ENCODE measurements at places on chromosomes 5 and 9.

DNA sequence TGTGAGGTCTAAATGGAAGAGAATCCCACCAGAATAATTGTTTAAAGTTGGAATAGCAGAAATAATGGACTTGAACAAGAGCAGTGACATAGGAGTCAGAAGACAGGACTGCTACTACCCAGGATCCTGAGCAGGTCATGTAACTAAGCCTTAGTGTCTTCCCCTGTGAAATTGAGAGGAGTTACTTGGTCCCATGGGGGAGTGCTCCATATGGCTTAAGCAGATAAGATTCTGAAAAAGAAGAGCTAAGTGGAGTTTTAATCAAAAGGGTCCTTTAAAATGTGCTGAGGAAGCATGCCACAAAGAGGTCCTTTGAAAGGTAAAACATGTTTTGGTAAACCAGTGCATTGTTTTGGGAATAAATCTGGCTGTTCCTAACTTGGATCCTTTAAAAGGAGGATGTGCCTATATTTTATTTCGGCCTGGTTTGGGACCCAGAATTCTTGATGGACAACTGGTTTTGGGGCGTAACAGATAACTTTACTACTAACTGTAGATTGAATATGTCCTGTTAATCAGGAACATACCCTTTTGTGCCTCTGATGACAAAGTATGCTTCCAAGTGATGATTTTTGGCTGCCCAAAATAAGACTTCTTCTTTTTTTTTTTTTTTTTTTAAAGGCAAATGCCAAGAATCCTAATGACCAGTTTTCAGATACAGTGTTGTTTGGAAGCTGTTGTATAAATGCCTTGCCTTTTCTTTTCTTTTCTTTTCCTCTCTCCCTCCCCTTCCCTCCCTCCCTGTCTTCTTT is 5.7 kb downstream of the RCL1 start:
- no peak for DNase-seq

- no peak for DNase-seq
These were observed 894.8 kb upstream of the CDH10 start for GRCh38 chr5:25539536-25539935.

GRCh38 chr9:12884736-12885395 is 110.0 kb downstream of the LURAP1L start:
- no peak for DNase-seq

DNA sequence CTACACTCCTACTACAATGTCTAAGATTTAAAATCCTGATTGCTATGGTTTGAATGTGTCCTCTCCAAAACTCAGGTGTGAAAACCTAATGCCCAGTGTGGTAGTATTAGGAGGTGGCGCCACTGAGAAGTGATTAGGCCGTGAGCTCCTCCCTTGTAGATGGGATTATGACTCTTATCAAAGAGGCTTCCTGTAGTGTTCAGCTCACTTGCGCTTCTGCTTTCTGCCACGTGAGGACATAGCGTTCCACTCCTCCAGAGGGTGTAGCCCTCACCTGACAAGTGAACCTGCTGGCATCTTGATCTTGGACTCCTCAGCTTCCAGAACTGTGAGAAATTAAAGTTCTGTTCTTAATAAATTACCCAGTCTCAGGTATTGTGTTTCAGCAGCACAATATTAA is 33.0 kb upstream of the WHRN start:
- peak; percentile 39 for DNase-seq

GRCh38 chr5:2913281-2913680 is 161.8 kb upstream of the IRX2 start:
- DNase-seq, result no peak

DNA sequence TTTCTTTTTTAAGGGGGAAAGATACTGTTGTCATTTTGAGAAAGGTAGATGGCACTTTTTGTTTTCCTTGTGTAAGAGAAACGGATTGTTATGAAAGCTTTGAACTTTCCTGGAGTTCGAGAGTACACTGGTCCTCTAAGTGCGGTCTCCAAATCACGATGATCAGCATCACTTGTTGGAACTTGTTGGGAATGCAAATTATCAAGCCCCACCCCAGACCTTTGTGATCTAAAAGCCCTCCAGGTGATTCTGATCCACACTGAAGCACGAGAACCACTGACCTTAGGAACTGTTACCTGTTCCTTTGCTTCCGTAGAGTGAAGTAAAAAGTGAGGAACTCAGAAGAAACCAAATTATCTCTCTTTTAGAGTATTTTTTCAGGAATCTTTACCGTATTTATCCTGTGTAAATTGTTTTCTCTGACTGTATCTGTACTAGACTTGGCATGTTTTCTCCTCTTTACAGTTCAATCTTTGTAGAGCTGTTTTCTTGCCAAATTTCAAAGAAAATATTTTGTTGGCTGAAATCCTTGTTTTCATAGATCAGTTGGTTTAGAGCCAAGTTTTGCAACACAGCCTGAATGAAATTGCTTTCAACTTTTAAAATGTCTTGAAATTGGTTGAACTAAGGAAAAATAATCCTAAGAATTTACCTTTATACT is 4.0 kb downstream of the MAT2B start:
- DNase-seq, result no peak

DNA sequence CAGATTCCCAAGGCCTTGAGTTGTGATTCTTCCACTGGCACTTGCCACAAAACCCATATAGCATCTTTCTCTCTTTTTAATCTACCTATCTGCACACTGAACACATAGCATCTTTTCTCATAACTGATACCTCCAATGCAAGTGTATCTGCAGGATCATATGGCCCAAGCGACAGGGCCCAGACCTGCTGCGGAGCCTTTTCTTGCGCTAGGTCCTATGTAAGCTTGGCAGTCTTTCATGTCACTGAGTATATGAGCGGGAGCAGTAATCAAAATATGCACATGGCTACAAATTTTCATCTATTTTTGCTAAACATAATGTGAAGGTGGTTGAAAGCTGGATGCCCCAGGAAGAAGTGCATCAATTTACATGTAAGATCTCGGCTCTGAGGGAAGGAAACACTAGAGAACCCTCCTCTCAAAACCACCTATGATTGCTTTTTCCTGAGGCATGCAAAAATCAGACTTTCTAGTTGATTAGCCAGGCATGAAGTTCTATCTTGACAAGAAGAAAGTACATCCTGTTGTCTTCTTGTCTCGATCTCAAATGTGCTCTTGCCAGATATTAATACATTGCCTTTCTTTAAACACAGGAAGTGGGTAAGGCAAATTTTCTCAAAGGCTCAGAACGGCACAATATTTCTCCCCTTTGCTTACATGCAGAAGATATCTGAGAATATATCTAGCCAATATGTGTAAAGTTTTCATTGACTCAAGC is 26.9 kb upstream of the CEMIP2 start:
- no peak for DNase-seq

GRCh38 chr9:127132921-127133647 is 10.6 kb upstream of the ANGPTL2 start:
- DNase-seq, result no peak

DNA sequence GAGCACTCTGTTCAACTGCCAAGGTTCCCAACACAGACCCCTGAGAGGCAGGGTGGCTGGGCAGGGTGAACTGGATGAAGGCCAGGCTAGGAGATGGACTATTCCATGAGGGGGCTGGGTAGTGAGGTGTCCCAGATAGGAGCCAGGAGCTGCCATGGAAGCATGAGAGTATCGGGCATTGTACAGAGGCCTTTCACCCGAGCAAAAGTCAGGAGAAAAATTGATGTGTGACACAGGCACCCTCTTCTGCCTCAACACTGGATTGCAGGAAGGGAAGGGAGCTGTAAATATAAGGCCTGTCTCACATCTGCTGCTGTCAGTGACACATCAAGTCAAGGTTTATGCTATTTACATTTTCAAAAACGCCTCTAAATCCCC is 74.6 kb downstream of the UBAP1 start:
- peak; percentile 55 for DNase-seq

DNA sequence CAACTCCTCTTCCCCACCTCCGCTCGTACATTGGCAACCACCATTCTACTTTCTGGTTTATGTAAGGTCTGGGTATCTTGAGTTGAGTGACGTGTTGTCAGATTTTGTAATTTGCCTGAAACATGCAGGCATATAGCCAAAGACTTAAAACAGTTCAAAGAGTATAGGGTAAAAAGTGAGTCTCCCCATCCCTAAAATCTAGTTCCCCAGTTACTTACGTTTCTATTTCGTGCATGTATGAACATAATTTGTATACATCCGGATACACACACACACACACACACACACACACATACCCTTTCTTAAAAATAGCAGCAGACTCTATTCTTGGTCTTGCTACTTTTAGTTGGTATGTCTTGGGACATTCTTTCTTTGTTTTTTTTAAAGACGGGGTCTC is 915 bp downstream of the HSDL2 start:
- DNase-seq, result no peak

- DNase-seq, result no peak
These were observed 52.7 kb downstream of the MSX2 start for GRCh38 chr5:174777111-174777510.

GRCh38 chr9:75000835-75001234 is 27.3 kb downstream of the CARNMT1 start:
- no peak for DNase-seq

DNA sequence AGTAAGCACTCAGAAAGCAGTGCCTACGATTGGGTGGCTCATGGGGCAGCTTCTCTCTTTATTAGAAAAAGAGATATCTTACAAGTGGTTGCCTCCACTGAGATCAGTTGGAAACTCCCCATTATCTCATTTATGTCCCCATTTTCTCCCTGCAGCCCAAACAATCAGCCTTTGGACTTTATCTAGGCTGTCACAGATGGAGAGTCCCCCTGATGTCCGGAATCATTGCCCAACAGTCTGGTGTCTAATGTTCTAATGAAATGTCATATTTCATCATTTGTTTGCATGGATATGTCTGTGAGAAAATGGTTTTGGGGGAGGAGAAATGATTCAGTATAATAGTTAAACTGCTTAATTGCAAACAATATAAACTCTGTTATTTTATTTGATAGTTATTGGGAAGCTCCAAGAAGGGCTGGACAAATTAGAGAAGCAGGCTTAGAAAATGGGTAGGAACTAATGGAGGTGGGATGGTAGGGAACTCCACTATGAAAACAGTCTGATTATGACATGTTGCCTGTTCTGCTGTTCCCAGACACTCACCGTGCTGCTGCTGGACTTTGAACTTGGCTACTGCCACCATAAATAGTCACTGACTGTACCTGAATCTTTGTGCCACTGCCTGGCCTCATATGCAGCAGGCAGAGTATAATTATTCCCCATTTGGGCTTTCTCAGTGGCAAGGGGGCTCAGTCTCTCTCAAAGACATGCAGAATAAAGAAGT is 38.3 kb upstream of the SMAD5 start:
- DNase-seq, result no peak

DNA sequence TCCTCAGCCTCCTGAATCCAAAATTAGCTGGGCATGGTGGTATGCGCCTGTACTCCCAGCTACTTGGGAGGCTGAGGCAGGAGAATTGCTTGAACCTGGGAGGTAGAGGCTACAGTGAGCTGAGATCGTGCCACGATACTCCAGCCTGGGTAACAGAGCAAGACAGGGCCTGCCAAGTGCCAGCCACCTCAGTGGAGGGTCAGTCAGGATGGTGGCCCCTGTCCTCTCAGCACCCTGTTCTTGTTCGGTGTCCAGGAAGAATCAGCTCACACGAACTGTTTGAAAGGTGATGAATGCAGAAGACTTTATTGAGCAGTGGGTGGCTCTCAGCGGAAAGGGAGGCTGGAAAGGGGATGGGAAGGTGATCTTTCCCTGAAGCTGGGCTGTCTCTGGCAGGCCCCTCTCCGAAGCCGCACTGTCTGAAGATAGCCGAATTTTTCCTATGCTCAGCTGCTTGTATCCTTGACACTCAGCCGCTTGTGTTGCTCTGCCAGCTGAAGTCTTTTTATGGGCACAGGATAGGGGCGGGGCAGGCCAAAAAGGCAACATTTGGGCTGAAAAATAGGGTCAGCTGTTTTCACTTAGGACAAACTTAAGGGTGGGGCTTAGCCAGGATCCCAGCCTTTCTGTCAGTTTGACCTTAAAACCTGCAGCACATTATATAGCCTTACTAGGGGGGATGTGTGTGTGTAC is 50.9 kb downstream of the UBE2R2 start:
- DNase-seq, result peak; percentile 79

- DNase-seq, result no peak
These were observed 52.1 kb upstream of the FREM1 start for GRCh38 chr9:14962193-14962882.

DNA sequence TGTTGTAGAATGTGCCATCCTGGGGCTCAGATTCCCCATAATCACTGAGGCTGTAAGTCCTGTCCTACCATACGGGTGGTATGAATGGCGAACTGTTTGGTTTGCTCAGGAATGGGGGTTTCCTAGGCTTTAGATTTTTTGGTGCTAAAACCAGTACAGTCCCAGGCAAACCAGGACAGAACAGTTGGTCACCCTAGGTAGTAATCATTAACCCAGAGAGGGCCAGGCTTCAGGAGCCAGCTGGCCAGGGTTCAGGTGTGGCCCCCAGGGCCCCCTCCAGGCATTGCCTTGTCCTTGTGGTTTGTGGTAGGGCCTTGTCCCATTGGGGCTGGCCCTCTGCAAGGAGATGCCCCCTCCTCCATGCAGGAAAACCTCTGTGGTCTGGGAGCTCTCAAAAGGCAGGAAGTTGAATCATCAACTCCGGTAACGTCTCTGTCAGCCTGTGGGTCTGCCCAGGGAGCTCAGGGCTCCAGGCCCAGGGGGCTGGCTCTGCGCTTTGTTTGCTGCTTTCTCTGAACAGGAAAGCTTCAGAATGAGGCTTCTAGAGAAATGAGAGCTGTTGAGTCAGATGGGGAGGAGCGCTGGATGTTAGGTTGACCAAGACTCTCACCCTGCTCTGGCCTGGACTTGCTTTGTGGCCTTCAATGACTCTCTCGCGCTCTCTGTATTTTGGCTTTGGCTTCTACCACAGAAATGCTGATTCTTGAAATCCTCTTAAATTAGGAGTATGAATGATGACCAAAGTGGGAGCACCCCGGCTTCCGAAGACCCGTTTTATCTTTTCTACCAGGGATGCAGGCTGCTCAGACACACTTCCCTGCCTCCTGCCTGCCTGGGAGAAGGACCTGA is 22.2 kb upstream of the JADE2 start:
- DNase-seq, result peak; percentile 27
